ENCODE measurements at places on chromosomes 5 and 9.

DNA sequence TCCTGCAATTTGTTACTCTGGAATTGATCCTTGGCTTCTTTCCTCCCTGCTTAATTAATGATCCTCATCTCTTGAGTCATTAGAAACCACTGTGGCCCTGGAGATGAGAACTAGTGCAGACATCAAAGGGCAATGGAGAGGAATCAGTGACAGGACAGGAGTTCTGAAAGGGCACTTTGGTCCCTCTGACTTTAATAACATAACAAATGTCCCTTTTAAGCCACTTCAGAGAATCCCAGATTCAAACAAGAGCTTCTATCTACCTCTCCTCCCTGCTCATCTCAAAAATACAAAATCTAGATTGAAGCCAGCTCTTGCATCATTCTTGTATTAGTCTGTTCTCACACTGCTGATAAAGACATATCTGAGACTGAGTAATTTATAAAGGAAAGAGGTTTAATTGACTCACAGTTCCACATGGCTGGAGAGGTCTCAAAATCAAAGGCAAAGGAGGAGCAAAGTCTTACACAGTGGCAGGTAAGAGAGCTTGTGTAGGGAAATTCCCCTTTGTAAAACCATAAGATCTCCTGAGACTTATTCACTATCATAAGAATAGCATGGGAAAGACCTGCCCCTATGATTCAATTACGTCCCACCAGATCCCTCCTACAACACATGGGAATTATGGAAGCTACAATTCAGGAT, 139.1 kb downstream of the PLPPR1 start:
- no peak for DNase-seq

GRCh38 chr9:124124729-124125650, 113.4 kb downstream of the LHX2 start:
- peak; percentile 23 for DNase-seq

- no peak for DNase-seq
Observed at GRCh38 chr5:101663543-101663942, 632.5 kb downstream of the SLCO4C1 start.

DNA sequence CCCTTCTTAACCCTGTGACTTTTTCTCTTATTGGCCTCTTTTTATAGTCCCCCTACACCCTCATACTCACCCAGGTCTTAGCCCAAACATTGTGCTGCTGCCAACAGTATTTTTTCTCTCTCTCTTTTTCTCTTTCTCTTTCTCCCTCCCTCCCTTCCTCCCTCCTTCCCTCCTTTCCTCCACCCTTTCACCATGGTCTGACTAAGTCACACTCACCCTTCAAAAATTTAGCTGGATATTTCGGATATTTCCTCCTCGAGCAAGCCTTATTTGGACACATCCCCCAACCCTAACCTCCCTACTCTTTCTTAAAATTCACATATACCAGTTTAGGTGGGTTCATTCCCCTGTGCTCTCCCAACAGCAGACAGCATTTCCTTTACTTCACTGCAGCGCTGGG, 64.7 kb downstream of the FGF1 start:
- no peak for DNase-seq

GRCh38 chr9:88746029-88746742, 211.2 kb downstream of the NXNL2 start:
- DNase-seq: no peak

GRCh38 chr5:168128557-168128956, 162.9 kb upstream of the WWC1 start:
- peak; percentile 16 for DNase-seq

DNA sequence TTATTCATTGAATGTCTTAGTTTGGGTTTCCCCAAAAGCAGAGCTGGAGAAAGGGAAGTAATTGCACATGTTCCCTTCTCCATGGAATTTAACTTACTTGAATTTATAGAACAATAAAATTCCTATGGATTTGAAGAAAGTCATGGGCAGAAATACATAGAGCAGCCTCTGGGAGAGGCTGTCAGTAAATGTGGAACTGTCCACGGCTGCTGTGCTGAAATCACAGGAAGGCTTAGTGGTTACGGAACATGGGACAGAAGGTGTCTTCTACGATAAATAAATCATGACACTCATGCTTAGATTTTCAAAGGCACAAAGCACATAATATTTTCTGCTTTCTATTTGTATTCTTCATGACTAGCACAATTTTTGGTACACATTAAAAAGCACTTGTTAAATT, 440.6 kb upstream of the IZUMO3 start:
- DNase-seq: no peak

DNA sequence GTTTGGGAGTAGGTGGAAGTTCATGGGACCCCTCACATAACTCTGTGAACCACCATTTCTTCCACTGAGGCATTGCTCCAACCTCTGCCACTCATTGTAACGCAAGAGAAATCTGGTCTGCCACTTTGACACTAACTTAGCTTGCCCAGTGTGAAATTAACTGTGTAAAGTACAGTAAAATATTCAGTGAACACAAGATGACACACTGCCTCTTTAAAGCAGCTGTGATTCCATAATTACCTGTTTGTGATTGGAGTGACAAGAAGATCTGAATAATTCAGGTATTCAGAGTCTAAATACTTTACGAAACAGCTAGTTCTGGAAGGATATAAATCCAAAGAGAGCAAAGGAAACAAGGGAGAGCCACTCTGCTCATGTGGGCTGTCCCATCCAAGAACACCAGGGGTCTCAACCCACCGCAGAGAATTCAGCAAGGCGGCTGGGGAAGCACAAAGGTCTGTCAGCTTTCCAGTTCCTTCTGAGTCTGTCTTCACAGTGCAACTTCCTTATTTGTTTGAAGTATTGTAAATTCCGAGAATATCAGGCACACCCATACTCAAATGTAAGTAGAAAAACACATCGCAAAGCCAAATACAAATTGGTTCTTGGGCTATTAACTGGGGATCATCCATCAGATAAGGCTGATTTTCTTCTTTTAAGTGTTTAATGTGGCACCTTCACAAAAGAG, 86.9 kb downstream of the GNAQ start:
- no peak for DNase-seq

GRCh38 chr5:138542180-138542955, 668 bp downstream of the ETF1 start:
- no peak for DNase-seq

- DNase-seq: no peak
Observed at GRCh38 chr5:113331209-113331551, 103.6 kb downstream of the TSSK1B start.

DNA sequence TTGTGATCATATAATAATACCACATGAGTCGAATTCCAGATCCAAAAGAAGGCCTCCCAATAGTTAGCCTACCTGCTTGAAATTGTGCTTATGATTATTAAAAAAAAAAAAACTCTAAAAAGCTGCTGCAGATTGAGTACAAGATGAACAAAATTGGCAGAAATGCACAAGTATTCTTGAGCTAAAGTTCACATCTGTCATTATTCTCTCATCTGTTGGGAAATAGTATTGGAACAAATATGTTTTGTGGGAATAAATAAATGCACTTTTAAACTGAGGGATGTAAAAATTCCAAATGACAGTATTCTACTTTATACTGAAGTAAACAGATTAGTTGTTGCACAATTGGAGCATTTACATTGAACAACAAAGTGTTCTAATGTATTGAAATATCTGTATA, 15.7 kb downstream of the DAB2 start:
- no peak for DNase-seq

- peak; percentile 71 for DNase-seq
Observed at GRCh38 chr9:27427272-27427643, 96.8 kb upstream of the IFNK start.

GRCh38 chr5:127839496-127840197, 136.5 kb downstream of the CCDC192 start:
- no peak for DNase-seq

GRCh38 chr5:144189800-144190429, 19.2 kb downstream of the KCTD16 start:
- DNase-seq: no peak

- peak; percentile 72 for DNase-seq
Observed at GRCh38 chr9:79565245-79565644, 6.5 kb upstream of the TLE4 start.

DNA sequence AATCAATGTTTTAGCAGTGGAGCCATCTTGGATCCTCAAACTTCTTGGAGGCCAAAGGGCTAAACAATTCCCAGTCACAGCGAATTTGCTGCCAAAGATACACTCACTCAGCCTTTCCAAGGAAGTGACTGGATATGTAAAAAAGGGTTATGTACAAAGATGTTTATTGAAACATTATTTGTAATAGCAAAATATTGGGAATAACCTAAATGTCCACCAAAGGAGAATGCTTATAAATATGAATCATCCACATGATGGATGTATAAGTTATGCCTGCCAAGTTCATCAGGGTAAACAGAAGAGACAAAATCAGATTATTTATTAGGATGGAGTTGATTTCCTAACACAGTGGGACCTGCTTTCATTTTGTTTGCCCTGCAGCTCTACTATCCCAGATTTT, 145.2 kb upstream of the ABCA1 start:
- DNase-seq: no peak

DNA sequence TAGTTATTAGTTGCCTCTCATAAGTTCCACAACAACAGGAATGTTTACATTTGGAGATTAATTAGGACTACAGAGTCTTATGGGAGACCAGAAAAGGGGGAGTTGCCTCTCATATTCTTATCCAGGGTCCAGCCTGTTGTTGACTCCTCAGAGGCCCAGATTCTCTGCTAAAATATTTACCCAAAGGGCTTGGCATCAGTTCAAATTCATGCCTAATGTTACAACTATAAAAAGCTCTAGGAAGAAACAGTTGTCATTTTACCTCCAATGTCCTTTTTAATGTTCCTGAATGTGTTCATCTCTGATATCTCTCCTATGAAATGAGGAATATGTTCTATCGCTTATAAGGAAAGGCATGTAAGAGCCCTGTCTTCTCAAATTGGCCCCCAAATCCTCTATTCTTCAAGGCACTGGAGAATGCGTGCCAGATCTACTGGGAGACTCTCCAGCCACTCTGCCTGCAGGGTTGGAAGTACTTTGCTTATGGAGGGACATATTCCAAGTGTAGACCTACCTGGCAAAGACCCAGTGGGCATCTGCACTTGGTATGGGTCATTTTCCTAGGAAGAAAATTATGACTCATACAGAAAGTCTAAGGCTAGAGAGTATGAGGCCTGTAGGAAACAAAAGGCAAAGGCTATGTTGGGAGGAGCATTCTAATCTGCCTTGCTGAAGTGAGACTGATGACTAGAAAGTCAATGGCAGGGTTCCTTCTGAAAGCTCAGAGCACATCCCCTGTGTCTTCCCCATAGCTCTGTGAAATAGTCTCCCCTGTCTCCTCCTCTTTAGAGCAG, 192.6 kb downstream of the ESM1 start:
- no peak for DNase-seq
